Myocyte (in vitro differentiated cells): ENCODE measurements at places on chromosomes 3 and 15.

- DNase-seq: no peak
Measured at GRCh38 chr3:143001034-143001368, 369 bp upstream of the U2SURP start.

DNA sequence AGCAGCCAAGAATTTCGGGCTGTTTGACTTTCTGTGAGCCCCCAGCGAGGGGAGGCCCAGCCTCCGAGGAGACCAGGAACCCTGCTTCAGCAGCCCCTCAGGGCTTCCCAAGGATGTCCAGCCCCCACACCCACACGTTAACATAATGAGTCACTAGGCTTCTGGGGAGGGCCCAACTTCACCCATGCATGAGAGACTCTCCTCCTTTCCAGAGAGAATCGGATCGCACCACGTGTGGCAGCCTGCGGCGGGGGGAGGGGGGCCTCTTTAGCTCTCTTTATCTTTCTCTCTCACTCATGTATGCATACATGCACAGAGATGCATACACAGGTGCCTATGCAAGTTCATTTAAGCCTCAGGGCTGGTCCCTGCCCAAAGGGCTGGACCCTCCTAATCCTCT is 3.1 kb upstream of the AP2M1 start:
- DNase-seq: no peak

- no peak for DNase-seq
Measured at GRCh38 chr3:175105066-175105465, 245.9 kb downstream of the NAALADL2 start.

- no peak for DNase-seq
Measured at GRCh38 chr3:2061360-2061759, 37.3 kb upstream of the CNTN4 start.
